ENCODE measurements at places on chromosomes 7 and 10.

DNA sequence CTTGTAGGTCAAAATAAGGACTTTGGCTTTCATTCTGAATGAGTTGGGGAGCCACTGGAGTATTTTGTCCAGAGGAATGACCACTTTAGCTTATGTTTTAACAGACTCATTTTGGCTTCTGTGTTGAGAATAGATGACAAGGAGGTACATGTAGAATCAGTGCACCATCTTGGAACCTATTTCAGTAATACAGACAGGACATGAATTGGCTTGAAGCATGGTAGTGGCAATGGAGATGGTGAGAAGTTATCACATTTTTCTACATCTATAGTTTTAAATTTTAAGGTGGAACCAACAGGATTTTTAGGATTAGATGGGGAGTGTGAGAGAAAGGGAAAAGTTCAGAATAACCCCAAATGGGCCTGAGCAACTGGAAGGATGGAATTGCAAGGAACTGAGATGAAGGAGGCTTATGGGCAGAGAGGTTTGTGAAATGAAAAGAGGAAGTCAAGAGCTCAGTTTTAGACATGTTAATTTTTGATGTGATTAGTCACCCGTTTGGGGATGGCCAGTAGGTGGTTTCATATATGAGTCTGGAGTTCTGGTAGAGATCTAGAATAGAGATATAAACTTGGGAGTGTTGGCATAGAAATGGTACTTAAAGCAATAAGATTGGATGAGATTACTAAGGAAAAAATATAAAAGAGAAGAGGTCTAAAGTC is 89.2 kb upstream of the JAZF1 start:
- peaks cover 3% of the 10 kb centered on the region for H3K4me1 ChIP-seq
- H3K27me3 ChIP-seq, result no peaks in the 10 kb centered on the region
- H3K36me3 ChIP-seq, result no peaks in the 10 kb centered on the region
- H3K27ac ChIP-seq, result no peak overlapping the region

GRCh38 chr10:104122225-104123107 is 495 bp downstream of the SFR1 start:
- H3K27me3 ChIP-seq, result peaks cover 9% of the 10 kb centered on the region
- H3K36me3 ChIP-seq, result no peaks in the 10 kb centered on the region
- H3K4me3 ChIP-seq, result peak overlapping the region; percentile 91
- DNase-seq, result no peak

- peaks cover 4% of the 10 kb centered on the region for H3K4me1 ChIP-seq
- H3K36me3 ChIP-seq, result peaks cover 9% of the 10 kb centered on the region
- no peak overlapping the region for H3K4me3 ChIP-seq
- no peak for DNase-seq
- H3K27ac ChIP-seq, result no peak overlapping the region
These were observed 70.4 kb downstream of the PYROXD2 start for GRCh38 chr10:98344589-98345038.

- H3K4me3 ChIP-seq, result peak overlapping the region; percentile 37
- H3K36me3 ChIP-seq, result peaks cover 21% of the 10 kb centered on the region
- no peak for DNase-seq
- no peaks in the 10 kb centered on the region for H3K4me1 ChIP-seq
- H3K27me3 ChIP-seq, result peaks cover 2% of the 10 kb centered on the region
These were observed 6.9 kb downstream of the PPIF start for GRCh38 chr10:79354141-79354540.

- H3K4me1 ChIP-seq, result peaks cover 10% of the 10 kb centered on the region
- DNase-seq, result no peak
- peaks cover 25% of the 10 kb centered on the region for H3K36me3 ChIP-seq
- no peak overlapping the region for H3K27ac ChIP-seq
These were observed 10.8 kb downstream of the UROS start for GRCh38 chr10:125812128-125812750.

- DNase-seq, result no peak
- peaks cover 32% of the 10 kb centered on the region for H3K4me1 ChIP-seq
- peaks cover 7% of the 10 kb centered on the region for H3K36me3 ChIP-seq
- H3K27me3 ChIP-seq, result peaks cover 13% of the 10 kb centered on the region
- no peak overlapping the region for H3K27ac ChIP-seq
These were observed 985 bp upstream of the CYTH3 start for GRCh38 chr7:6273380-6273837.

GRCh38 chr10:3469639-3470020 is 297.0 kb upstream of the PITRM1 start:
- peaks cover 3% of the 10 kb centered on the region for H3K36me3 ChIP-seq
- peaks cover 51% of the 10 kb centered on the region for H3K4me1 ChIP-seq
- H3K4me3 ChIP-seq, result no peak overlapping the region

GRCh38 chr7:111987886-111988285 is 218.3 kb downstream of the DOCK4 start:
- peaks cover 61% of the 10 kb centered on the region for H3K36me3 ChIP-seq
- H3K4me3 ChIP-seq, result no peak overlapping the region
- no peak for DNase-seq
- peak overlapping the region; percentile 48 for H3K27ac ChIP-seq
- H3K27me3 ChIP-seq, result peaks cover 10% of the 10 kb centered on the region
- H3K4me1 ChIP-seq, result peaks cover 57% of the 10 kb centered on the region

DNA sequence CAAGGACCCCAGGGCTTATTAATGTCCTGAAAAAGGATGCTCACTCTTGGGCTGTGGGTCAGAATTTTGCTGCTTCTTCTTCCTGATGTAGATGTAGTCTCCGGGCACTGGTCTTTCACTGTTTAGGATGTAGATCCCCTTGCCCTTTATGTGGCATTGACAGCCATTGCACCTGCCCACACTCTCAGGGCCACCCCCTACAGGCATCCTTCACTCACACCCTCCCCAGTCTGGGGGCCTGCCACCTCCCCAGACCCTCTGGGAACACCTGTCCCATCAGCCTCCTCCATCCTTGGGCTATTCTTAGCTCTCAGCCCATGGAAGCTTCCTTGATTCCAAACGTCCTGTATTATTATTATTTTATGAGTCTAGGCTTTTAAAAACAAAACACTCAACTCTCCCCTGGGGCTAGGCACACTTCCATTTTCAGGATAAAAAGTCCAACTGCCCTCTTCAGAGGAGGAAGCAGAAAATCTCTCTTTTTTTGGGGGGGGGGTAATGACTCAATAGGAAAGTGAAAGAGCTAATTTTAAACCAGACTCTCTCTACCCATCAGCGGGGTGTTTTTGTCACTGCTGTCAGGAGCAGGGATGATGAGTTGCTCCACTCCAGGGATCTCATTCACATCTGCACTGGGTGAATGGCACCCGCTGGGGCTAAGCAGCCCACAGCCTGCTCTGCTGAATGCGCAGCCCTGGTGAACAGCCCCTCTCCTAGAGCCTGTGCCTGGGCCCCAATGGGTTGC is 11.5 kb upstream of the KLRG2 start:
- no peaks in the 10 kb centered on the region for H3K36me3 ChIP-seq
- no peak overlapping the region for H3K4me3 ChIP-seq
- H3K27ac ChIP-seq, result no peak overlapping the region
- no peaks in the 10 kb centered on the region for H3K4me1 ChIP-seq
- H3K27me3 ChIP-seq, result peaks cover 7% of the 10 kb centered on the region

DNA sequence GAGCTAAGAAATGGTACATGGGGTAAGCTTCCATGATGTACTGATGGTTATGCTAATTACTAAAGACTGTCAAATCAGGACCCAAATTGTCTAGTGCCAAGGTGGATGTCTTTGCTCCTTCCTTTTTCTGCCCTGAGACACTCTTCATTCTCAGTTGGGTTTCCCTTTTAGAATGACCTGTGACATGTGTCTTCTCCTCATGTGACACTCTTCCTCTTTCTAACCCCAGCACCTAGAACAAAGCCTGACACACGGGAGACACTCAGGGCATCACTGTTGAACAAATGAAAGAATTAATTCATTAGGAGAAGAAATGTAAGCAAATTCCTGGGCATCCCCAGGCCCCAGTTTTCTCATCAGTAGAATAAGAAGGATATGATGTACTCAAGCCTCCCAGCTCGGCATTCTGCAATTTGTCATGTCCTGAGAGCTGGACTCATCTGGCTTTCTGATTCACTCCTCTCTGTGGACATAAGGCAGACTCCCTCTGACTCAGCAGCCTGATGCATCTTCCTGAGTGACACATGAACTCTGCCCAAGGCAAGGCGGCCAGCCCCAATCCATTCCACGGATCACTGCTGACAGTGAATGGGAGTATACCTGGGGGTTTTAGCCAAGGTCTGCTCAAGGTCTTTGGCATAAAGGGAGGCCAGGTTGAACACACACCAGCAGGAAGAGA is 473.8 kb downstream of the KCNMA1 start:
- no peak for DNase-seq
- H3K27me3 ChIP-seq, result peaks cover 2% of the 10 kb centered on the region
- H3K4me3 ChIP-seq, result no peak overlapping the region
- H3K4me1 ChIP-seq, result peaks cover 8% of the 10 kb centered on the region
- no peaks in the 10 kb centered on the region for H3K36me3 ChIP-seq

DNA sequence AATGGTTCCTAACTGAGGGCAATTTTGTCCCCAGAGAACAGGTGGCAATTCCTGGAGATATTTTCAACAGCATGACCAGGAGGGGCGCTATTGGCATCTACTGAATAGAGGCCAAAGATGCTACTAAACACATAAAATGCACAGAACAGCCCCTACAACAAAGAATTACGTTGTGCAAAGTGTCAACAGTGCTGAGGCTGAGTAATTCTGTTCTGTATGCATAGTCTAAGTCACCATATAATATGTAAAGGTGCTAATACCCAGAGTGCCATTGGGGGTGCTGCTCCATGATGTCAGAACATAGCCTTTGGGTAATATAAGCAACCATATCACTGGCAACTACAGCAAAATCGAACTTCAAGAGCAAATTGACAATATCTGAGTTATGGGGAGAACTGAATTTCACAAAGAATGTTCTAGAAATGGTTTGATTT is 213.3 kb upstream of the PHYHIPL start:
- DNase-seq, result peak; percentile 40
- H3K36me3 ChIP-seq, result no peaks in the 10 kb centered on the region

DNA sequence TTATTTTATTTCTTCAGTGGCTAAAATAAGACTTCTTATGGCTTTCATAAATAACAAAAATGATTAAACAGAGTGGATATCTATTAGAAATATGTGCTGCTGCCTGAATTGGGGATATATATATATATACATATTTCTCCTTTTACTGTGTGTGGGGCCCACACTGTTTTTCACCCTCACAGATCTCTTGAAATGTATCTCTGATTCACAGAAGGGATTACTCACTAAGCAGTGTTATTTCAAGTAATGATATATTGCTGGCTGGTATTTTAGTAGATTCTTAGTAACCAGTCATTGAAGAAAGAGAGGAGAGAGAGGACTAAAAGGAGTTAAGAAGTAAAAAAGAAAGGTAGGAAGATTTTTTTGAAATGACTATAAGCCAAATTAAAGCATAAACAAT is 308.6 kb upstream of the NRP1 start:
- no peaks in the 10 kb centered on the region for H3K36me3 ChIP-seq
- H3K27me3 ChIP-seq, result peaks cover 4% of the 10 kb centered on the region
- H3K4me1 ChIP-seq, result peaks cover 1% of the 10 kb centered on the region
- no peak overlapping the region for H3K4me3 ChIP-seq
- H3K27ac ChIP-seq, result no peak overlapping the region
- DNase-seq, result no peak

- H3K36me3 ChIP-seq, result peaks cover 4% of the 10 kb centered on the region
- no peak overlapping the region for H3K4me3 ChIP-seq
- no peak overlapping the region for H3K27ac ChIP-seq
- no peak for DNase-seq
- H3K4me1 ChIP-seq, result no peaks in the 10 kb centered on the region
These were observed 81.0 kb upstream of the PFKP start for GRCh38 chr10:2986391-2986801.

DNA sequence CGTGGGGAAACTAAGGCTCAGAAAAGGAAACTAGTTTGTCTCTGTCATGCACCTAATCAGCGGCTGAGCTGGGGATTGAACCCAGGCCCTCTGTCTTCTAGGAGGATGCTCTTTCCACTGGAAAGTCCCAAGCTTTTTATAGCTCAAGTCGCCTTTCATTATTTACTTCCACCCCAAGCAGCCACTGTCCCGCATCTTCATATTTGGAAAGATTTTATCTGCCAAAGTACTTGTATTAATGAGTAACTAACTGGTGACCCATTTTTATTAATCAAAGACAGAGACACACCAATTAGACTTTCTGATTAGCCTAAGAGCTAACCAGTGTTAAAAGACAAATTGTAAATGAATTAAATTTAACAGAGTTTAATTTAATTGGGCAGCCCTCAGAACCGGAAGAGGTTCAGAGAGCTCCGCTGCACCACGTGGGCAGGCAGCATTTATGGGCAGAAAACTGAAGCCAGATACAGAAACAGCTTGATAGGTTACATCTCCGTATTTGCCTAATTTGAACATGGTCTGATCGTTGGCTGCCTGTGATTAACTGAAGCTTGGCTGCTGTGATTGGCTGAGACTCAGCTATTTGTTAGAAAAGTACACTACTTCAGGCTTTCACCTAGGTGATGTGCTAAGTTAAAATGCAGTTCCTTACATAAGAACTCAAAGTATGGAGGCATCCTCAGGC is 78.5 kb upstream of the PDCD4 start:
- peaks cover 5% of the 10 kb centered on the region for H3K4me1 ChIP-seq
- H3K27ac ChIP-seq, result no peak overlapping the region
- DNase-seq, result no peak
- no peaks in the 10 kb centered on the region for H3K36me3 ChIP-seq
- no peaks in the 10 kb centered on the region for H3K27me3 ChIP-seq

- H3K4me1 ChIP-seq, result peaks cover 26% of the 10 kb centered on the region
- no peak overlapping the region for H3K27ac ChIP-seq
- peaks cover 1% of the 10 kb centered on the region for H3K27me3 ChIP-seq
These were observed 97.5 kb downstream of the UBE2H start for GRCh38 chr7:129855234-129855673.

GRCh38 chr10:30857803-30858202 is 173.9 kb downstream of the ZNF438 start:
- H3K27me3 ChIP-seq, result no peaks in the 10 kb centered on the region
- no peak for DNase-seq
- H3K27ac ChIP-seq, result peak overlapping the region; percentile 98

GRCh38 chr10:52906046-52906445 is 133.5 kb upstream of the MBL2 start:
- H3K27ac ChIP-seq, result no peak overlapping the region
- no peak for DNase-seq
- H3K4me1 ChIP-seq, result peaks cover 4% of the 10 kb centered on the region

GRCh38 chr7:112431803-112432202 is 18.5 kb upstream of the IFRD1 start:
- no peak overlapping the region for H3K4me3 ChIP-seq
- H3K27me3 ChIP-seq, result no peaks in the 10 kb centered on the region
- no peak for DNase-seq
- H3K36me3 ChIP-seq, result peaks cover 3% of the 10 kb centered on the region
- H3K27ac ChIP-seq, result no peak overlapping the region

DNA sequence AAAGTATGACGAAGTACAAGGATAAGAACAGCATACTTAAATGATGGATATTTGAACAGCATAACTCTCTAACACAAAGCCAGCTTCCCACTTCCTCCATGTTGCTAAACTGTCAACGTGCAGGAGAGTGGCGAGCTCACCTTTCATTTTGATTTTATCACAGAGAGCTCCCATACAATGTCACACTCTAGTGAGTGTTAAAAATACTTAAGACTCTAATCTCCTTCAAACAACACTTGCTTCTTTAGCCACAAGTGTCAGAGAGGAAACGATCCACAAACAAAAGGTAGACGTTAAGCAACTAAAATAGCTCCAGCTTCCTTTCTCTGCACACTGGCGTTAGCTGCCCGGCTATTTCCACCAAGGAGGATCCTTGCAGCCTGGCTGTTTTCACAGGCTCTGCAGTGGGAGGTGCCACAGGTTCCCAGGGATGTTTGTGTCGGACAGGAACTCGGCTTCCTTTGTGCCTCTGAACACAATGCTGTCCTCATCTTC is 194.6 kb downstream of the COBL start:
- H3K36me3 ChIP-seq, result no peaks in the 10 kb centered on the region
- H3K4me3 ChIP-seq, result peak overlapping the region; percentile 4
- peak overlapping the region; percentile 95 for H3K27ac ChIP-seq
- DNase-seq, result peak; percentile 76

All from endothelial cell (in vitro differentiated cells).